ENCODE measurements at places on chromosomes 6 and 20.

GRCh38 chr6:131197716-131198115, 62.4 kb downstream of the AKAP7 start:
- no peak for DNase-seq

- no peak for DNase-seq
These were observed 18.6 kb downstream of the ELOVL5 start for GRCh38 chr6:53330137-53330536.

DNA sequence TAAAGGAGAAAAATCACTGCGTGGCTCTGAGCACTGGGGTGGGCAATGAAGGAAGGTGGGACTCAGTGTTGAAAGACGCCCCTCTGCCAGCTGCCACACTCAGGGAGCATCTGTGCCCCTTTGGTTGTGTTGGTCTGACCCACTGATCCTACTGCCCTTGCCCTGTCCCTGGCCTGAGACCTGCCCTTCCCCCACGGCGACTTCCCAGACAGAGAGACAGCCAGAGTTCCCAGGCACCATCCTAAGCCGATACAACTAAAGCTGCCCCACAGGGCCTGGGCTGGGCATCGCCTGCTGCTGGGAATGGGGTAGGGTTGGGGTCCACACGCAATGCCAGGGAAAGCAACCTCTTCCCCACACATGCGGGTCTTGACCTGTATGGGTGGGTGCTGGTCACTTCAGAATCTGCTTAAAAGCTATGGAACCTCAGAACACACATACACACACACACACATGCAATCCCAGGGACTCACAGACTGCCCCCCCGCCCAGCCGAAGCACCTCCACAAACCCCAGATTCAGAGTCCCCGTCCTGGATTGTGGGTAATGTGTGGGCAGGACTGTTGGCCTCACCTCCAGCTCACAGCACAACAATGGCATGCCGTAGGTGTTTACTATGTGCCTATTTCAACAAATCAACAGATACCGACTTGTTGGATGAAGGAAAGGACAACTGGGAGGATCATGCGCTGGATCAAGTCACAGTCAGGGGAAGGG, 10.9 kb upstream of the SPDEF start:
- DNase-seq = no peak

- no peak for DNase-seq
These were observed 127.7 kb downstream of the ALDH8A1 start for GRCh38 chr6:134821928-134822864.

DNA sequence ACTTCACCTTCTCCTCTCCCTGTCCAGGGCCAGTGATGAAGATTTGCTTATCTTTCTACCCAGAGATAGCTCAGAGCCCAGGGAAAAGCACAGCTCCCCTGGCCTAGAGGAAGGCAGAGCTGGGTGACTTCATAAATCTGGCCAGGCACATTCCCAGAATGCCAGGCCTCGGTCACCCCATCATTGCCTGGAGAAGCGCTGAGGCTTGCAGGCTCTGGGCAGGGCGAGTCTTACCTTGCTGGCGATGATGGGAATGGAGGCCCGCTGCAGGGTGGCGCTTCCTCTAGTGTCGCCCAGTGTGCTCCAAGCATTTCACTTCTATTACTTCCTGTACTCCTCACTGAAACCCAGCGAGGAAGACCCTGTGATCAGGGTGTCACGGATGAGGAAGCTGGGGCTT, 60.1 kb downstream of the DAAM2 start:
- DNase-seq = no peak

DNA sequence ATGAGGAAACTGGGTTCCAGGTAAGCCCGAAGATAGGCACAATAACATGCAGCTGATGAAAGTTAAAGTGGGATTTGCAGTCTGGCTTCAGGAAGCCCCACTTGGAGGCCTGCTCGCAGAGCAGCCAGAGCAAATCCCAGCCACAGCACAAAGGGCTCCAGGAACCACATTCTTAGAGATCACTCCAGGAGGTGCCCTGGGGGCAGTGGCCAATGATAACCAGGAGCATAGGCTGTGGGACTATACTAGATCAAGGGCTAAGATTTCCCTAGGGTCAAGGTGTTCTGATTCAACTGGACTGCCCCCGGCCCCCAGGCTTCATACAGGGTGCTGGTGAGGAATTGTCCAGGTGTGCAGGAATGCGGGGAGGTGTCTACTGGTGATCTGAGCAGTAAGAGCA, 133.9 kb upstream of the PTPRT start:
- DNase-seq = no peak

GRCh38 chr20:48411919-48412522, 415.8 kb downstream of the PREX1 start:
- DNase-seq = no peak

DNA sequence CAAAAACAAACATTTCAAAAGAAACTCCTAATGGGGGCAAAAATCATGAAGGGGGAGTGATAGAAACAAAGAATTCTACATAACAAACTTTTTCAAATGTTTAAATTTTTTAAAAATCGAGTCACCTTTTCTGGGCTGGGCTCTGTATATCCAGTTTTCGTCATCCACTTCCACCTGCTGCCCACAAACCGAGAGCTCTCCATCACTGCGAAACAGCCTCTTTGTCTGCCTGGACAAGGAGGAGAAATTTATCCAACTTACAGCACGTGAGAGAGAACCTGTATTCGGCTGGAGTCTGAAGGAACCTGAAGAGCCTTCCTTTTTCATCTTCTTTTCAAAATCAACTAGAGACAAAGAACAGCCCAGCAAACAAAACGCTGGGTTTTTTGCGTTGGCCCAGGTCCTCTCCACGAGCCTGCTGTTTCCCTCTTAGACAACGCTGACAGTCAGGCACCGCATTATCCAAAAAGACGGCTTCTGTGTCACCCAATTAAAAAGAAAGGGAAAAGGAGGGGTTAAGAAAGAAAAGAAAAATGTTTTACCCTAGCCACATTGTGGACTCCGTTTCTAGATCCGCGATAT, 72.4 kb upstream of the NHSL1 start:
- no peak for DNase-seq

DNA sequence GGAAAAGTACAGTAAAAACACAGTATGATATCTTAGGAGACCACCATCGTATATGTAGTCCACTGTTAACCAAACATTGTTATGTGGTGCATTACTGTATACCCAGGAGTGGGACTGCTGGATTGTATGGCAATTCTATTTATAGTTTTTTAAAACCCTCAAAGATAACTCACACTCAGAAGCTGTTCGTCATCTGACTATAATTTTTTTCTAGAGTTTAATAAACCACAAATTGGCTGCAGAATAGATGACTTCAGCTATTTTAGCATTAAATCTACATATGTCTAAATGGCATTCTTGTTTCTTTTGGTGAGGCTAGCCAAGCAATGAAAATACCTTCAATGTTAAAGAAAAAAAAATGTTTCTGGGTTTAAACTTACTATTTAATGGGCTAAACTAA, 134.2 kb upstream of the BMP5 start:
- DNase-seq = no peak

DNA sequence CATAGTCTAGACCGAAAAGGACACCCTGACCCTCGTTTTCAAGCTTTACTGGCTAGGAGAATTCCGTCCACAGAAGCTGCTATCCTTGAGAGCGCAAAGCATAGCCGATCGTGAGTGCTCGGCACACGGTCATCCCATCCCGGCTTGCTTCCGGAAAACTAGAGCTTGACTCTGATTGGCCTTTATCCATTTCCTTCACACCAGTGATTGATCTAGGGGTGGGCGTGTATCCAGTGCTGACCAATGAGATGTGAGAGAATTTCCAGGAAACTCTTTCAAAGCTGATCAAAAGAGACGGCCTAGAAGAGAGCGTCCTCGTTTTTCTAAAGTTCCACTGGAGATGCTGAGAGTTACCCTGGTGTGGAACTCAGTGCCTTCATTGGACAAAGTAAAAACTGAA, 41.0 kb upstream of the NFATC2 start:
- no peak for DNase-seq

DNA sequence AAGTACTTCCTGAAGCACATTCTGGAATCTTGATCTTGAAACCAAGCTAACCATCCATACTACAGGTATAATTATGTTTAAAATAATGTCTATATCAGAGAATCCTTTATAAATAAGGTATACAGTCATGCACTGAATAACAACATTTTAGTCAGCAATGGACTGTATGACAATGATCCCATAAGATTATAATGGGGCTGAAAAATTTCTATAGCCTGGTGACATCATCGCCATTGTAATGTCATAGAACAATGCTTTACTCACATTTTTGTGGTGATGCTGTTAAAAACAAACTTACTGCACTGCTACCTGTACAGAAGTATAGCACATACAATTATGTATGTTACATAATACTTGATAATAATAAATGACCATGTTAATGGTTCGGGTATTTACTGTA, 31.8 kb downstream of the RNF146 start:
- DNase-seq = no peak

- DNase-seq = no peak
These were observed 166.1 kb downstream of the GMPR start for GRCh38 chr6:16404456-16404855.

DNA sequence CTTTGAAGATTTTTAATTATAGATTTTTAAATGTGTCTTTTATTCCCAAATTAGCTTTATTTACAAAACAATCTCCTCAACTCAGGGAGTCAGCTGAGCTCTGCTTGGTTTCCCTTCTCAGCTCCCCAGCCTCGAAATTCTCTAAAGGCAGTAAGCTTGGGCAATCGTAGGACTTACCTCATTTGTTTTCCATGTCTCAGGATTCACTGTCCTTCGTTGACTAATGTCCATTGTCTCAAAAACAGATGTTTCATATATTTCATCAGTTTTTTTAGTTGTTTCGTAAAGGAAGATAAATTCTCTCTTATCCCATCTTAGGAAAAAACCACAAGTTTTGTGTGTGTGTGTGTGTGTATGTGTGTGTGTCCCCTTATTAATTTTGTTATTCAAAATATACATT, 102.2 kb upstream of the ADGRF1 start:
- DNase-seq = no peak

- no peak for DNase-seq
These were observed 131.5 kb downstream of the MACROD2 start for GRCh38 chr20:14126856-14127255.

GRCh38 chr6:155882527-155883333, 427.1 kb upstream of the NOX3 start:
- no peak for DNase-seq

GRCh38 chr6:117265410-117266256, at the start of gene VGLL2:
VGLL2 (plus strand) TSS chr6:117265558; CDS start chr6:117265764, 206 bp downstream.
- peak; percentile 82 for DNase-seq

DNA sequence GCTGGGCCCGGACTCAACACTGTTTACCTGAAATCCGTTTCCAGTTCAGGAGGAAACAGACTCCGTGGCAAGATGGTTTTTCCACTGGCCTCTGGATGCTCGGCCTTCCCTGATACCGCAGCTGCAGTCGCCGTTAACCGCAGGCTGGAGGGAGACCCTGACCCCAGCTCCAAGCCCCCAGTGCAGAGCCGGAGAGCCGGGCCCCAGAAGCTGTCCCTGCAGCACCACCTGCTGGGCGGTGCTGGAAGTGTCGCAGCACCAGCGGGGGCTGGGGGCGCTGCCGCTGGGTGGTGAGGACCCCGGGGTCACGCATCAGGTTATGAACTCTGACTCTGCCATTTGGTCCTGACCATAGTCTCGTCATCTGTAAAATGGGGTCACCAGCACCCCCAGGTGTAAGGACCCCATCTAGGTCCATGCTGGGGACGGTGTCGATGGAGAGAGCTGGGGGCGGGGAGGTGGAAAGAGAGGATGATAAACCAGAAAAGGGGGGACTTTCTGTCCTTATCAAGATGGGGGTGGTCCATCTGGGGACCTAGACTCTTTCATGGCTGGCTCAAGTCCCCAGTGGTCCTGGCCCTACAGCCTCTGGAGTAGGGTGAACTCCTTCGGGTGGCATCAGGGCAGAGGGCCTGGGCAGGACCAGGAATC, 20.8 kb upstream of the CHRNA4 start:
- peak; percentile 90 for DNase-seq

DNA sequence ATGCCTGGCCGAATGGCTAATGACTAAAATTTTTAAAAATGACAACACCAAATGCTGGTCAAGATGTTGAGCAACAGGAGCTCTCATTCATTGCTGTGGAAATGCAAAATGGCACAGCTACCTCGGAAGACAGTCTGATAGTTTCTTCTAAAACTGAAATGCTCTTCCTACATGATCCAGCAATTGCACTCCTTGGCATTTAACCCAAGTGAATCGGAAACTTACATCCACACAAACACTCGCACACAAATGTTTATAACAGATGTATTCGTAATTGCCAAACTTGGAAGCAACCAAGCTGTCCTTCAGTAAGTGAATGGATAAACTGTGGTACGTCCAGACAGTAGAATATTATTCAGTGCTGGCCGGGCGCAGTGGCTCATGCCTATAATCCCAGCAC, 56.4 kb upstream of the NCOA3 start:
- DNase-seq = no peak

DNA sequence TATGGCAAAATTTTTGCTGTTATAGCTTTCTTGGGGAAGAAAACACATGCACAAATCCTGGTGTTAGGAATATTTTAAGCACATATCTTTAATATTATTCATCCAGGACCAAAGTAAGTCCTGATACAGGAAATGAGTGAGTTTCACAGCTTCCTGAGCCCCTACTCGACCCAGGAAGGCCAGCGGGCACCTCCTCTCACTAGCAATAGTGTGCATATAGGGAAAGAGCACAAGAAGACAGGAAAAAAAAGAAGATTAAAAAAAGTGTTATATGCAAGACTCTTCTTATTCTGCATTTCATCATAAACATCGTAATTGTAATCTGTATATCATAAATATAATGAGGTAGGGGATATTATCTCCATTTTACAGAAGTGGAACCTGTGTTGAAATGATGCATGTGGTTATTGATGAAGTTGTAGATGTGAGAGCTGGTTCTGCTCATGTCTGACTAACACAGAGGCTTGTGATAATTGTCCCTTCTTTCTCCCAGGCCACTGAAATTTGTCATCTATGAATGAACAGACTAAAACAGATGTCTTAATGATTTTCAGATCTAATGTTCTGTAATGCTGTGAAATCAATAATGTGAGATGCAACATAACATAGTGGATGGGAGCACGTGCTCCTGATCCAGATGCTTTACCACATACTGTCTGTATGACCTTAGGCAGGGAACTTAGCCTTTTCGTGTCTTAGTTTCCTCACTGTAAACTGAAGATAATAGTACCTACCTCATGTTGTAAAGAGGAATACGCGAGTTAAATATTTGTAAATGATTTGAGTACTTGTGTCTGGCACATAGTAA, 101.2 kb downstream of the MYO6 start:
- no peak for DNase-seq

- DNase-seq = no peak
These were observed 132.2 kb downstream of the PRND start for GRCh38 chr20:4853757-4854560.

DNA sequence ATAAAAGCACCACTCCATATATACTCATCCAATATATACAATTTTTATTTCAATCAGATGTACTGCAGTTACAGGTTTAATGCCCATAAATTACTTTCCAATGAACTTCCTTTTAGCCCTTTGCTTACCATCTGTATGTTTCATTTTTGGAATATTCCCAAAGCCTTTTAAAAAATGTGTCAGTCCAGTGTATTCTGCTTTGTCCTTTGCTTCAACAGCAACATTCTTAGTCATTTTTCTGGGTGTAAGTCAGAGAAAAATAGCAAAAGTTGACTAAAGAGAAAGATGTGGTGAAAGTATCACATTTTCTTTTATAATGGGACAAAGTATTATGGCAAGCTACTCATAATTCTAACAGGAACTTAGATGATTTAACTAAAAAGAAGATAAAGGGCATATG, 15.2 kb downstream of the DSE start:
- no peak for DNase-seq

Data from D341Med (cell line).